ENCODE measurements at places on chromosomes 13 and 19.

DNA sequence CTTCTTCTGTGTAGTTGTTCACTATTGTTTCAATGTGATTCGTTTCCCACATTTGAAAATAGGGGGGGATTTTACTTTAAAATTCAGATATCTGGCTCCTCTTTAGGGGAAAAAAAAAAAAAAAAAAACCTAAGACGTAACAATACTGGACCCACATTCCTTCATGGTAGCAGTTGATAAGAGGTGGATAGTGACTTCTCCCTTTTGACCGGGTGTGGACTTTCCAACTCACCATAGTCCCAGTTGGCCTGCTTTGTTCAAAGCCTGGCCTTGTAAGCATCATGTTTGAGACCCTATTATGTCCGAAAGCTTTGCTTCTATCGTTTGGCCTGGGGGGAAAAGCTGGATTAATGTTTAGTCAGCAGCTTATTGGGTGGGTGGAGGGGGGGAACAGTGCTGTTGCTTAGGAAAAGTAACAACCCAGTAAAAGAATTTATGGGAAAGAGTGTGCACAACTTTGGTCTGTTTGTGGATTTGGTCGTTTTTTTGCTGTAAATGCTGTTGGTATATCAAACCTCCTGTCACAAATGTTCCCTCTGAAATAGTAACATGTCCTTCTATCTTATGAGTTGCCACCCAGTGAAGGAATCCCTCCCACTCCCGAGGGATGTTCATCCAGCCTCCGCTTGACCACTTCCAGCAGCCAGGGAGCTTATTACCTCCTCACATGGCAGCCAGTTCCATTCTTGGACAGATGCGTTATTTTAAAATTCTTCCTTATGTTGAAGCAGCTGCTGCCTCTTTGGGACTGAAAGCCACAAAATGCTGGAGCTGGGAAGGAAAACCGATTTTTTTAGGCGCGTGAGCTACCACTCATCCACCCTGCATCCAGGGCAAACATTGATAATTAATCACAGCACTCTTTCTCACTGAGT, 10.4 kb downstream of the SAMD4B start:
- no peak for DNase-seq

DNA sequence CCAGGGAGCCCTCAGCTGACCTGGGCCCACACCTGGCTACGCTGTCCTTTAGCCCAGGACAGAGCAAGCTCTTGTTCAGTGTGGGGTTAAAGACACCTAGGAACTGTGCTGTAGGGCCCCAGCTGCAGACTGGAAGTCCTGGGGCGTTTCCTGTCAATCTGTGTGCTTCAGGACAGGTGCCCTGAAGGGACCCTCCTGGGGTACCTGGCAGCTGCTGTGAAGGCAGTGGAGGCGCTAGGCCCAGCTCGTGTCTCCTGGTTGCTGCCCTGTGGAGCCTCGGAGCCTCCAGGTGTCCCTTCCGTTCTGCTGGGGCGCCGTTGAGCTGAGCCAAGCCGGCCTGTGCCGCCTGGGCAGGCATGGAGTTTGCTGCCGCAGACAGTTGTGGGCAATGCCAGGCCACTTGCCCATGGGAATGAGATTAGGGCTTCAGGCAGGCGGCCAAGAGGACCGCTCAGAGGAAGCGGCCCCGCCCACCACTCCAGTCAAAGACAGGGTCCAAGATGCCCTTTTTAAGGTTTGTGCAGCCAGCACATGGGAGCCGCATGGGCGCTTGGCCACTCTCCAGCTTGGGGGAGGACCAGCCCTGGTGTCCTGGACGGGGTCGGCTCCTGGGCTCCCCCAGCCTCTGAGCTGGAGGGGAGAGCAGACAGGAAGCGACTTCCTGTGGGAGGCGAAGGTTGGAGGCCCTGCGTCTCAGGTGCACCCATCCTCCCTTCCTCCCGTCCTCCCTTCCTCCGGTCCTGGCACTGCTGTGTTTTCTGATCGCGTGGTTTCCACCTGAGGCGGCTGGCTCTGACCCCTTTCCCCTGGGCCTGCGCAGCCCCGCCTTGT, 4.0 kb downstream of the PTBP1 start:
- DNase-seq, result no peak

- no peak for DNase-seq
These were observed 133.0 kb downstream of the STK24 start for GRCh38 chr13:98443800-98444325.

DNA sequence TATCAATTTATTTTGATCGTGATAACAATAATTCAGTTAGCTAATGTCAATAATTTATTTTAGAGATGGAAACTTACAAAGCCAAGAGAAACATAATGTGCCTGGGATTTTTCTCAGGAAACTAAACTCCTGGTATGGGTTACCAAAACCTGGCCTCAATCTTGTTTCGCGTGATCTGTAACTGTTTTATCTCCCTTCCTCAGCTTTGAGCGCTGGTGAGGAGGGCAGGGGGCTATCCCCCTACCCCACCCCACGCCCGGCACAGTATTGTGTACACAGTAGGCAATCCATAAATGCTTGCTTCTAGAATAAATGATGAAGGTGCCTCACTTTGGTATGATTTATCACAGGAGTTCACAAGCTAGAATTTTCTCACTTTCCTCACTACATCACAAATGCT, 7.7 kb upstream of the DOCK9 start:
- no peak for DNase-seq

- DNase-seq, result no peak
These were observed 56.6 kb downstream of the TUBGCP3 start for GRCh38 chr13:112531263-112531794.

DNA sequence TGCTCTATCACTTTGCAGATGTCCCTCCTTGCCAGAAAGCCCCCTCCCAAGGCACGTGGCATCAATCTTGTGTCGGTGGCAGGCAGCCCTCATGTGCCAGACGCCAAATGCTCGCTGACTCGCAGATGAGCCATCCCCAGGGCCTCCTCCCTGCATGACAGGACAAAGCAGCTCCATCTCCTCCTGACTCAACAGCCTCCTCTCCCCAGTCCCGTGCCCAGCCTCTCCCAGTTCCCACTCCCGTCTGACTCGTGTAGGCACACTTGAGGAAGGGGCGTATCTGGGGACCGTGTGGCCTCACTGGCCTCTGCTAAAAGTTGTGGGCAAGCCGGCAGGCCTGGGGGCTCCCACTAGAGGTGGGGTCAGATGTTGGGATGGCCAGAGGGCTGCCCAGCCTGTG, 133.6 kb downstream of the STK24 start:
- no peak for DNase-seq

GRCh38 chr19:5339950-5340636, 519 bp downstream of the PTPRS start:
- no peak for DNase-seq

DNA sequence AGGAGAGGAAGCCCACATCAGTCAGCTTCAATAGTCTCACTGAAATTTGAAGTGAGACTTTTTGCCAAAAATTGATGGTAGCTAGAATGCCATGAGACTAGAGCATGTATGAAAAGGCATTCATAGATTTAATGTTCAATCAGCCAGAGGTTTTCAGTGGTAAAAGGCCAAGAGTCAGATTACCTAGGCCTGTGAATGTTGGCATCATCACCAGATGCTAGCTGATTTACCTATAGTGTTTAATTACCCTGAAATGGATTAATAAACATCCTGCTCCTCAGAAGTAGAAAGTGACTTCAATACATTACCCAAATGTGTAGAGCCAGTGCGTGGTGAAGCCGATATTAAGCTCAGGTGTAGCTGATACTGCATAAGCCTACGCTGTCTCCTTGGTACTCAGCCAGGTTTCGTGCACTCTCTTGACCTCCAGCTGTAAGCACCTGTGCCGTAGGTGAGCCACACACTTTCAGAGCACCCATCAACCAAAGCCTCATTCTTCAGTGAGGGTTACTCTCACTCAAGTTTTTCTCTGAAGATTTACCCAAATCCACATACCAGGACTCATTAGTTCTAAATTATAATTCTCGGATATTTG, 1140.3 kb upstream of the SLC10A2 start:
- no peak for DNase-seq

DNA sequence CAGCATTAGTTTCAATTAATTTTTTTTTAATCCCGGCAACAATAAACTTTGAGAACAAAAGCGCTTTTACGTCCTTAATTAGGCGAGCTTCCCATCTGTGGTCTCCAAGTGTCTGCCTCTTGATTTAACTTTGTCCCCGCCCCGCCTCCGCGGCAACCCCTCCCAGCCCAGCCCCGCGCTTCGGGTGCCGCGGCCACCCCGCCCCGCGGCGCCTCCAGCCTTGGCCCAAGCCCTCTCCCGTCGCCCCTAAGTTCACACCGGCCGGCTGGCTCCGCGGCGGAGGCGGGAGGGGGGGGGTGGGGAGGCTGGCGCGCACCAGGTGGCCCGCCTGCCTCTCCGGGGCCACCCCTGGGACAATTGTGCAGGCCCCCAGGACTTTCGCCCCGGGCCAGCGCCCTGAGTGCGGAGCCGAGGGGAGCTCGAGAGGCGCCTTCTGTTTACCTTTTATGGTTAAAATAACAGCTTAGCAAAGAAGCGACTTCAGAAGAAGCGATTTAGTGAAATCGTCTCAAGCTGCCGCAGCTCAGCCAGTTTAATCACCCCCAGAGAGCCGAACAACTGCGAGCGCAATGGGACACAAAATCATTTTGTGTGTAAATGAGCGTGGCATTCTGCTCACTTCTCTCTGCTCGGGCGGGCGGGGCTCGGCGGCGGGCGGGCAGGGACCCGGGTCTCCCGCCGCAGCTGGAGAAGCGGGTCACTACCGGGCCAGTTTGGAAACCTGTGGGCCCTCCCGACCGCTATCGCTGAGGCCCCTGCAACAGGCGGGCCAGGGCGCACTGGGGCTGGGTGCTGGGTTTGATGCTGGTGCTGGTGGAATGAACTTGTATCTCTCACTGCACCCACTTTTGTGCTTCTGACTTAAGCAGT, 1.4 kb downstream of the KCTD15 start:
- DNase-seq, result no peak

GRCh38 chr19:17385878-17386611, 8.0 kb downstream of the CCDC194 start:
- DNase-seq, result no peak

DNA sequence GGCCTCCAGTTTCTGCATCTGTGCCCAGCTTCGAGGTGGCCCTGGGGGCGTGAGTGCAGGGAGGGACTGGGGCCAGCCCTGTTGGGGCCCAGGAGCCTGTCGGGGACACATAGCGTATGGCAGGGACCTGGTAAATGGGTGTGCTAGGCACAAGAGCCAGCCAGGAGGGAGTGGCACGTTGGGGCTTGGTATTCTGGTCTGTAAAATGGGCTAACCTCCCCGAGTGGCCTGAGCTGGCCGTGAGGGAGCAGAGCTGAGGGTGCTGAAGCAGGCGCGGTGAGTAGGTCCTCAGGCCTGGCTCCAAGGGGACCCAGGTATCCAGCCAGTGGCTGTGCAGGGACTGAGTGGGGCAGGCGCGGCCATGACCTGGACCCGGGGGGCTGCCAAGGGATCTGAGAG, 4.3 kb downstream of the PTOV1 start:
- no peak for DNase-seq

DNA sequence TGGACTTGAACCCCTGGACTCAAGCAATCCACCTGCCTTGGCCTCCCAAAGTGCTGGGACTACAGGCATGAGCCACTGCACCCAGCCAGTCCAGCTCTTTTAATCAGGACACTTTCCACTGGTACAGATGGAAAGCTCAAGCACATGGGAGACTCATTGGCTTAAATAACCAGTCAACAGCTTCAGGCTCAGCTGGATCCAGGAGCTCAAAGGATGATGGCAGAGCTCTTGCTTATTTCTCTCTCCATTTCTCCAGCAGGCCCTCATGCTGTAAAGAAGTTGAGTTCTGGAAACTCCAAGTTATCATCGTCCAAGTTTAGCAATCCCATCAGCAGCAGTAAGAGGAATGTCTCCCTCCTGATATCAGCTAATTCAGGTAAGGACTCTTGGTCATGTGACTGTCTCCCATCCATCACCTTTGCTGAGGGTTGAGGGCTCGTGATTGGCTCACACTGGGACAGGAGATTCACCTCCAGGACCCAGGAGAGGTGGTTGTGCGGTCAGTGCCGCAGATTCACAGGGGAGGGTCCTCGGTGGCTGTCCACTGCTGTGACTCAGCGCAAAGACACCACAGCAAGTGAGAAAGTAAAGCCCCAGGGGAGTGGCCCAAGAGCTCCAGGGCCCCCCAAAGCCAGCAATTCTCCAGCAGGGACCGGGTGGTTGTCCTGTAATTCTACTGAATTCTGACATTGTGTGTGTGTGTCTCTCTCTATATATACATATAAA, 5.1 kb downstream of the CCL25 start:
- no peak for DNase-seq

DNA sequence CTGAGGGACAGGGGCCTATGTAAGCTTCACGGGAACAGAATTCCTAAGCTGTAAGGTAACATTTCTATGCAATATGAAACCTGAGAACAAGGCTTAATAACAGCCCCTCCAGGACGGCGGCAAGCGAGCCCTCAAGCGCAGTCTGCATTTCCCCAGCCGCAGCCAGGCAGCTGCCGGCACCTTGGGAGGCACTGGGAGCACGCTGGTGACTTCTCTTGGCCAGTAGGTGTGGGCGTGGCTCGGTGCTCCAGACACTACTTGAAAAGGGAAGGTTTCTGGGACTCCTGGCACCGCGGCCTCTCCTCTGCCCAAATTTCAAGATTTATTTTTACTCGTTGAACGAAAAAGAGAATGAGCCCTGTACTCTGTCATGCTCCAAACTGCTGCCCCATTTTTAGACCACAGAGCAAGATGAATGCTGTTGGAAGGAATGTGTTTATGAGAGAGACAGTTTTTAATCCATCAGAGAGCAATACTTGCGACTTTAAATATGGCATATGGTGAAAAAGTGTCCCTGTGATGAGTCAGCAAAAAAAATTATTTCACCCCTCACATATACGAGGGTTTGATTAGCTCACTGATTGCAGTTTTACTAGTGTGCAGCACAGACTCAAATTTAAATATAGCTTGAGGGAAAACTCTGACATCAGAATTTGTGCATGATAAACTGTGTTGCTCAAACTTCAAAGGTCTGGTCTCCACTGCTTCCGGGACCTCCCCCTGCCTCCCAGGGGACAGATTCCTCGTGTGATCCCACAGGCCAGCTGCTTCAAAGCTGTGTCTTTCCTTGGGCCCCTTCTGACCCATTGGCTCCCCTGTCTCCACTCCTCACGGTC, 81.2 kb downstream of the COL4A2 start:
- DNase-seq, result no peak

DNA sequence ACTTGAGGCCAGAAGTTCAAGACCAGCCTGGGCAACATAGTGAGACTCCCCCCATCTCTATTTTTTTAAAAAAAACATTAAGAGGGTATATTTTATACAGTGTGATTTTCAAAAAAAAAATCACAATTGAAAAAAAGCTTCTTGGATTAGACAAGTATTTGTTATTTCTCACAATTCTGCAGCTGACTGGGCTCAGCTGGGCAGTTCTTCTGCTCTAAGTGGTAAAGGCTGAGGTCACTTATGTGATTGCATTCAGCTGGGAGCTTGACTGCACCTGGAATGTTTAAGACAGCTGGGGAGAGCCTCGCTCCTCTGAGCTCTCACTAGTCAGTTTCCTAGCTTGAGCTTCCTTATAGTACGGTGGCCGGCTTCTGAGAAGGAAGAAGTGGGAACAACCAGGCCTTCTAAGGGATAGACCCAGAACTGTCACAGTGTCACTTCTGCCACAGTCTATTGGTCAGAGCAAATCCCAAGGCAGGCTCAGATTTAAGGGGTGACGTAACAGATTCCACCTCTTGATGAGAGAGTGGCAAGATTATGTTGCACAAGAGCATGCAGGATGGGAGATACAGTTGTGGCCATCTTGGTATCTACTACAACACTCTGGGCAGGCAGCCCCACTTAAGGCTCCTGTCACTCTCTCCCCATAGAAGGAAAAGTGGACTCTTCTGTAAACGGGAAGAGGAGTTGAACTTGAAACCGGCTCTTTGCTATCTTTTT, 19.7 kb upstream of the IRGC start:
- DNase-seq, result no peak
